Posterior cingulate gyrus (tissue), 11 donors: ENCODE measurements at places on chromosomes 5 and 9.

DNA sequence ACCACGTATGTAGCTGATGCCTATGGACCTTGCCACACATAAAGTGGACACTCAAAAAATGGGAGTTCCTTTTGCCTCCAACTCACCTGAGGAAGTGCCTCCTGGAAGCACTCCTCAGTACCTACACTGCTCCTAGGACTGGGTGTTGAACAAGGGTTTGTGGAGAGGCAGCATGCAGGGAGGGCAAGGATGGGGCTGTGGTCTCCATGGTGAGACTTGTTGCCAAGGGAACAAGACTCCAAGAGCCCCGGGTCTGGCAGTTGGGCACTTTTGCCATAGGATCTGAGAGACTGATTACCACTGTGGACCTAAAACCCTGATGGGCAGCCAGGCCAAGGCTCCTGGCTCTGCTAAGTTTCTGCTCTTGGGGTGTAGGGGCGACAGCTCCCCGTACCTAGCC is 6.9 kb upstream of the NR5A1 start:
- DNase-seq, result no peak

DNA sequence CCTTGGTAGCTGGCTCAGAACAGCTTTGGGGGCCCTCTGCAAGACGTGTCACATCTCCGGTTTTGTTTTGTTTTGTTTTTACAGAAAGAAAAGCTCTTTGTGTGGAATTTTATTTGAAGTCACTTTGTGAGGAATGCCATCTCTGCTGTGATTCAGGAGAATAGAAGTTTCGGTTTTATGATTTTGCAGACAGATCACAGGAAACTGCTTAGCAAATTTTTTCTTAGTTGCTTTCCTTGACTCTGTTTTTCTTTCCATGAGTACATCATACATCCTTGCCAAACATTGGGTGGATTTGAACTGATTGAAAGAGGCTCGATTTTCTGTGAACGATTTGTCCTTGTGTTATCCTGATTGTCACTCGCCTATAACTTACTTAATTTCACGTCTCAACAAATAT is 5.1 kb downstream of the SEMA5A start:
- no peak for DNase-seq

DNA sequence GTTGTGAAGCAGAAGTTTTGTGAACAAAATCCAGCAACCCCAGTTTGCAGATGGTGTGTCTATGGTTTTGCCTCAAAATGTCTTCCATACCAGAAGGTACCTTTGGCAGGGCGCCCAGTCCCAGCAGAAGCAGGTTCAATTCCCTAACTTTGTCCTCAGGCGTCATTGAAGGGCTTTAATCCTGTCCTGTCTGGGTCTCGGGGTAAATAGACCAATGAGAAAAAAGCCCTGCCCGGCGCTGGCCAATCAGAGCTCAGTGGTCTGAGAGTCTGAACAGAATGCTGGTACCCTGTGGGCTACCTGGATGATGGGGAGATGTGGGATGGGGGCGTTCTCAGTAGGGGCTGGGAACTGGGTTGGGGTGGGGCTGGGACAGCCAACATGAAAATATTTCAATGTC is 6.2 kb upstream of the ST6GALNAC4 start:
- no peak for DNase-seq

DNA sequence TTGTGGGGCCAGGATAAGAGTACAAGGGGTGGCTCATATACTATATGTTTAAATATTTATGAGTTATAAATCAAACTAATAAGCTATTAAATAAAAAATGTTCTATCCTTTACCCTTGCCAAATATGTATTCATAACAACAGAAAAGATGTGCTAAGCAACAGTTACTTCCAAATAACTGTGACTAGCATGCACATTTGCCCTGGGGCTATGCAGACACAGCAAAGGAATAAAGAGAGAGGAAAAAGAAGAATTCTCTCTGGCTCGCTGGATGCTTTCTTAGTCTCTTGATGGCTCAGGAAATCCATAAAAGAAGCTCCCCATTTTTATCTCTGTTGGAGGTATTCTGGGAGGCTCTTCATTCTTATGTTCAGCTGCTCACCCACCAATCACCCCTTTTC is 182.4 kb upstream of the ATP10B start:
- no peak for DNase-seq

- DNase-seq, result no peak
Observed at GRCh38 chr5:91306497-91306896, 76.6 kb downstream of the ARRDC3 start.

DNA sequence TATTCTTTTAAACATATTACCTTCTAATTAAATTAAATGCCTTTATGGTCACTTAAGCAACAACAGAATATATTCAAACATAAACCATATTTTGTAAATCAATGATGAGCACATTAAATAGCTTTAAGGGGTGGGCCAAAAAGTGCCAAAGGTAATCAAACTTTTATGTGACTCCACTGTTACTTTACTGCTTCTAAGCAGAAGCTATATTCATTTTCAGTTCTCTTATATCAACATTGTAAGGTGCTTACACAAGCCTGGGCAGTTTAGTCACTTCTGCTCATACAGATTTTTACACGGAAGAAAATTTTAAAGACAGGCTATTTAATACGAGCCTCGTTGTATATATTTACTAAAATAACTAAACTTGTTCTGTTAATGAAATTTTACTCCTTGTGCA is 29.9 kb downstream of the RFX3 start:
- no peak for DNase-seq

DNA sequence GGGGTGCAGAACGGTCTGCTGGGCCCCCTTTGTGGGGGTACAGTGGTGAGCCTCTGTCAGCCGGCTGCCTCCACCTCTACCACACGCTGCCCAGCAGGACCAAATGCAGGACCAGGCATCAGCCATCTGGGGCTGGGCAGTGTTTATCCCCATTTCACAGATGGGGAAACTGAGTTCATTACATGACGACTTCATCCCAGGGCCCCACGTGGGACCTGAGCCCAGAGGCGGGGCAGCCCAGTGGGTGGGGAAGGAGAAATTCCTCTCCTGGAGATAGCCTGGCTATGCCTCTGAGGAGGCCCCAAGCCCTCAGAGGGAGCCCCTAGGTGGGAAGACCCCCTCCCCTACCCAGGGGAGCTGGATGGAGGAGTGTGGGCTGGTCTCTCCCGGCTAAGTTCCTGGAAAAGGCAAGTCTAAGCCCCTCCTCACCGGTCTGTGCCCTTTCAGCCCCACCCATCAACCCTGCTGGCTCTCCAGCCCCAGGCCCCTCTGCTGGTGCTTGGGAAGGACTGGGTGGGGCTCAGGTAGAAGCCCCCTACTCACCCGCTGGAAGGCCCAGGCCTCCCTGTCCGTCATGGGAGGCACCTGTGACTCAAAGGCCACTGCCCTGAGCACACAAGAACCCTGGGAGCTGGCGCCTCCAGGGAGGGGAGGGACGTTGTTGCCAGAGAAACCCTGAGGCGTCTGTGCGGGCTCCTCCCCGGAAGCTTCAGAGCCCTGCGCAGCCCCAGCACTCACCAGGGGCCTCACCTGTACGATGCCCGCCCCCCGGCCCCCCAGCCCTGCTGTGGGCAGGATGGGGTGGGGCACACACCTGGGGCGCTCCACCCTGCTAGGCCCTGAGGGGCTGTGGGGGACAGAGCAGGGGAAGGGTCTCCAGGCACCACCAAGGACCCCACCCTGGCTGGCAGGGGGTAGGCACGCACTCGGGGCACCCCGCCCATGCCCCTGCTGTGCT is 7.4 kb upstream of the CCDC187 start:
- DNase-seq, result no peak

- no peak for DNase-seq
Observed at GRCh38 chr5:91403438-91403837, 20.3 kb upstream of the ARRDC3 start.

GRCh38 chr5:174790906-174791305 is 66.5 kb downstream of the MSX2 start:
- DNase-seq, result no peak

- DNase-seq, result peak; percentile 95
Observed at GRCh38 chr9:134413890-134414623, 87.8 kb downstream of the RXRA start.

GRCh38 chr9:3968891-3969290 is 331.0 kb downstream of the GLIS3 start:
- DNase-seq, result no peak

DNA sequence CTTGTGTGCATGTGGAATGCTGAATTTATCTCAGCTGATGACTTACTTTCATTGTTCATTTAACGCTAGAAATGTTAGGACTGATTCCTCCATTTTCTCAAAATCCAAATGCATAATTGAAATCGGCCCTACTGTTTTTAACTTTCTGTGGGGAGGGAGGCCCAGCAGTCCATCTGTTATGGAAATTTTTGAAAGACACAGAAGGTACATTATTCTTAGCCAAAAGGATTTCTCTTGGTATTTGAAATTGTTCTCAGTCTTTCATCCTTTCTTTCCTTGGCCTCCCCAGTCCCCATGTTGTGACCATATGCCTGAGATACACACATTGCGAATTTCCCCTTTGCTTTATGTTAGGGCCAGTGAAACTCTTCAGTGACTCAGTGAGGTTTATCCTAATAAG is 549.9 kb downstream of the IRX1 start:
- DNase-seq, result no peak

GRCh38 chr5:6719896-6720560 is 6.8 kb downstream of the TENT4A start:
- DNase-seq, result no peak

- no peak for DNase-seq
Observed at GRCh38 chr9:19379283-19379682, 753 bp downstream of the RPS6 start.

- DNase-seq, result no peak
Observed at GRCh38 chr5:75566710-75567309, 44.4 kb upstream of the ANKDD1B start.

DNA sequence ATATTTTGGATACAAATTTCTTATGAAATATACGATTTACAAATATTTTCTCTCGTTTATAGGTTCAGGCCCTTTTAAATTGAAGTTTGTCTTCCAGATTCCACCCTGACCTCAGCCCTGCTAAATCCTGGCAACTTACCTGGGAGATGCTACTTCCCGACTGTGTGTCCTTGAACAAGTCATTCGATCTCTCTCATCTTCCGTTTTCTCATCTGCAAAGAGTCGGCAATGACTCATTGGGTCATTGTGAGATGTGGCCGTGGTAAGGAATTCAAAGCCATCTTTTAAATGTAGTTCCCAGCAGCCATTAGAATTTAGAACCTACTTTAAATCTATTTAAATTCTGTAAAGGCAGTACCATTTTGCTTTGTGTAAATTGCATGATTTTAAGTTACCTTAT is 72.5 kb downstream of the LHX2 start:
- no peak for DNase-seq

DNA sequence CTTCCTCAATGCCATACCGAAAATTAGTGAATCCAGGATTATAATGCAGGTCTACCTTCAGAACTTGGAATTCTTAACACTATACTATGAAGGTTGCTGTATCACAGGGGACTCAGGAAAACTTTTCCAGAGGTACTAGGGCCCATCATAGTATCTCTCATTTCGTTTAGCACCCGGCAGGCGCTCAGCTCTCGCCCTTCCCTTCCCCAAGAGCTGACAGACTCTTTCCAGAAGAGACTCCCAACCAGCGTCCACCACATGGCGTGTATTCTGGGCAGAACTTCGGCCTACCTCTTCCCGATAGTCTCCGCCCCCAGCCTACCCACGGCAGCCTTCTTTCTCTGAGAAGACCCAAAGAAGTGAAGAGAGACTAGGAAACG is 271 bp downstream of the NOL8 start:
- DNase-seq, result no peak

GRCh38 chr5:30690931-30691330 is 502.6 kb upstream of the CDH6 start:
- DNase-seq, result no peak

GRCh38 chr9:134661299-134661698 is 19.7 kb downstream of the COL5A1 start:
- DNase-seq, result no peak

DNA sequence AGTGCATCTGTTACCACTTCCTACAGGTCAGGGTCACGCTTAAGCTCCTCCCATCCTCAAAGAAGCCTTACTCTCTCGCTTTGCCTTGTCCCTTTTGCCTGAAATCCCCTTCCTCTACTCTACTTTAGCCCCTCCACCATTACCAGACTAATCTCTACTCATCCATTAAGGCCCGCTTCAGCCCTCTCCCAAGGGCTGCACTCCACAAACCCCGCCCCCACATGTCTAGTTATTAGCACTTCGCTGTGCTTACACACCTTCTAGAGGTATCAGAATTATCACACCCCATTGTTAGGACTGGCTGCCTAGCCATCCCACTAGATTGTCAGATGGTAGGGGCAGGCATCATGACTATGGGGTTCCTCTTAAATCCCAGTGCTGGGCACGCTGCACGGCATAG is 565.7 kb upstream of the WWC1 start:
- DNase-seq, result no peak

DNA sequence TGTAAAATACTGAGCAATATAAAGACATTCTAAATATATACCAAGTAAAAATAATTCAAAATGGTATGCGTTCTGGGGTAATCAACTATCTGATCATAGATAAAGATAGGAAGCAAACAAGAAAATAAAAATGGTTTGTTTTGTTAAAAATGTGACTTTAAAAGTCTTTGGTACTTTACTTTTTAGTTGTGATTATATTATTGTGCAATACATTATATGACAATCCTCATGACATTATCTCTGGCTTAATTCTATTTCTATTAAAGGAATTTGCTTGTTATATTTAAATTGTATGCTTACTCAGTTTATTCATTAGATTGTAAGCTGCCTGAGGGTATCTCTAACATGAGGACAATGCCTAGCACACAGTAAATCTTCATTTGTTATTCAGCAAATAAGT is 477.9 kb downstream of the TMEM38B start:
- DNase-seq, result no peak

DNA sequence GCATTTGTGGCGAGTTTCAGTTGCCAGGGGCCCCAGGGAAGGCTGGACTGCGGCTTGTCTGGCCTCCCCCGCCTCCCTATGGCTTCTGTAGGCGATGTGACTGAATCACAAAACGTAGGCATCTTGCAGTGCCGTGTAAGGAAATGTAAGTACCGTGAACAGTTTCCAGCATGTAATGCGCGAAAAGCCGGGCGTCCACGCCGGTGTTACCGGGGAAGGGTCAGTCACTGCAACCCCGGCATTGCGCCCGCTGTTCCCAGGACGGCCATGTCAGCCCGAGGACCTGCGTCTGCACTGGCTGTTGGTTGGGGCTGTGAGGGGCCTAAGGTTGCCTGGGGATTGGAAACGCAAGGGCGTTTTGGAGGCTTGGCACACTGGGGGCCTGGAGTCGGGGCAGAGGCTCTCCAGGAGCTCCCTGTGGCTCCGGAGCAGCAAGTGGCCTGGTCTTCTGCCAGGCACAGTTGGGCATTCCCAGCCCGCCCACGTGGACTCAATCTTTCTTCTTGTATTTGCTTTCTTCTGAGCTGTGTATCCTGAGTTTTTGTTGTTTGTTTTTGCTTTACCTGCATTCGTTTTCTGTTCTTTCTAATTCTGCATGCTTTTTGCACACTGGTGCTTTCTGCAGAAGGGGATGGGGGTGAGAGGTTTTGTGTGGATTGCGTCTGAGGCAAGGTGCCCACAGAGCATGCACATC is 36.9 kb upstream of the PLEKHG4B start:
- no peak for DNase-seq

GRCh38 chr5:135890296-135890695 is 5.3 kb downstream of the IL9 start:
- no peak for DNase-seq

DNA sequence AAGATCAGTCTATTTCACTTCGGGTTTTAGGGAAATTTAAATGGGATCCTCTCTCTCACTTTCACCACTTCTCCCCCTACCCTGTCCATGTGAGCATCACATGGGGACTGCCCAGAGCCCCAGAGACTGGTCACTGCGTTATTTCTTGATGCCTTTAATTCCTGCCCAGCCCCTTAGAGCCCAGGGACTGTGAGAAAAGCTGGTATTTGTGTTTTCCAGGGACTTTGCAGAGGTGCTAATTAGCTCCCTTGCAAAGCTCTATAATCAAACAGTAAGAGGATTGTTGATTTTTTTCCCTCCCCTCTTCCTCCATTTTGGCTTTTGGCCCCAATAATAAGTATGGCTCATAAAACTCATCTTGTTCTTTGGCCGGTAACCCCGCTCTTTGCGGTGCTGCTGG is 35.6 kb downstream of the NTRK2 start:
- DNase-seq, result no peak
